ENCODE measurements at places on chromosomes 7 and 10.
A peak's percentile ranks its signal among the peaks of the same experiment; 100 is the strongest.

- no peak for DNase-seq
Measured at GRCh38 chr10:51960494-51960895, 261.1 kb upstream of the CSTF2T start.

- DNase-seq: no peak
Measured at GRCh38 chr10:62019685-62020359, 118.3 kb downstream of the ARID5B start.

GRCh38 chr7:70620333-70621055, 511.4 kb upstream of the GALNT17 start:
- DNase-seq: no peak

DNA sequence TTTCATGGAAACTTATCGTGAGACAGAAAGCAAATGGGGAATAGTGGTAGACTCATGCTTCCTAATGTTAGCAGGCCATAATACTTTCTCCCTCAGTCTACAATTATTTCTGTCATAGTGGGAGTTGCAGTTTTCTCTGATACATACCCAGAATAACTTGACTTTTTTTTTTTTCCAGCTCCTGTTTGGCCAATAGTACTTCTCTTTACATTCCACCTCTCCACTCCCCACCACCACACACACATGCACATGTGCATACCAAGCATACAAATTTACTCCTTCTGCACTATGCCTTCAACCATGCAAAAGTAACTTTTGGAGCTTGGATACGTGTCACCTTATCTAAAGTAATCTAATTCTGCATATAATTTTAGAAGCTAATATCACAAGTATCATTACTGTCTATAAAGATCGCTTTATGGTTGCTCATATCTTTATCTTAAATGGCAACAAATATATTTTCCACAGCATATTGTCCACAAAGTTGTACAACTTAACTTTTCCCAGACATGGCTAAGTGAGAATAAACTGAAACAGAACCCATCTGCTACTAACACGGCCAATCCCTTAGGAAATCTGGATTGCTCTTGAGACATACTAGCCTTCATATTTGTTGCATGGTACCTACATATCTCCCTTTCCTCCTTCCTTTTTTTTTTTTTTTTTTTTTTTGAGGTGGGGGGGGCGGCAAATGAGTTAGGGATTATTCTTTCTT, 49.0 kb downstream of the TES start:
- no peak for DNase-seq

- no peak for DNase-seq
Measured at GRCh38 chr10:94757916-94758315, 4.6 kb upstream of the CYP2C19 start.

DNA sequence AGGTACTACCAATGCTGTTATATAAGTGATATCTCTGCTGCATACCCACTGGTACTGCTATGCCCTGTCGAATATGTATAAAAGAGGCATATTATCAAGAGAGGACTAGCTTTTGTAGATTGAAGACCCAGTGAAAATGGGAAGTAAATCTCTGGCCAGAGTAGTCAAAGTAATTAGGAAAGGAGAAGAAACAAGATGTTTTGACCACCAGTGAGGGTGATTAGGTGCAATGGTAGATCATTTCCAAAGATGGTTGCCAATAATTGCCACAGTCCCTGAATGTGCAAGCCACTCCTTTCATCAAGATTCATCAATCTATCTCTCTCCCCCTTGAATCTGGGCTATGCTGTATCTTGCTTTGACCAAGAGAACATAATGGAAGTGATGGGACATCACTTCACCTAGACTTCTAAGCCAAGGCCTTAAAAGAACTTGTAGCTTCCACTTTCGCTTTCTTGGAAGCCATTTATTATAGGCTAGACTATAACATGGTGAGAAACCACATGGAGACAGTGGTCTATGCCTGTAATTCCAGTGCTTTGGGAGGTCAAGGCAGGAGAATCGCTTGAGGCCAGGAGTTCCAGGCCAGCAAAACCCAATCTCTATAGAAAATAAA, 52.6 kb upstream of the ST8SIA6 start:
- DNase-seq: no peak

- DNase-seq: no peak
Measured at GRCh38 chr7:74178632-74179031, 4.5 kb downstream of the EIF4H start.

DNA sequence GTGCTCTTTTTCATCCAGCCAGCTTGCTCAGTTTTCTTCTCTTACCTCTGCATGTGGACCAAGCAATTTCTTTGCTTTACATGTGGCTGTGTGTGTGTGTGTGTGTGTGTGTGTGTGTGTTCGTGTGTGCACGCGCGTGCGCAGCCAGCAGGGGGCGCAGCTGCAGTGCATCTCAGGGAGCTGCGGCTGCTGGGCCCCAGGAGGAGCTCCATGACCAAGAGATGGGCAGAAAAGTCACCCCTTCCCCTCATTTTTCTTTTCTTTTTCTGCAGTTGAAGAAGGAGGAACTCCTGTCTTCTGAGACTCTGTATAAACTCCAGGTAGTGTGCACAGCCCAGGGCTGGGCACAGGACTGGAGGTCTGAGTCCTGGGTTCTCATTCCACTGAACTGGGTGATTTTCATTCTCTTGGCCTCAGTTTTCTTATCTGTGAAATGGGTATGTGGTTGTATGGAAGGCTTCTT, 41.8 kb downstream of the BLNK start:
- peak; percentile 31 for DNase-seq

DNA sequence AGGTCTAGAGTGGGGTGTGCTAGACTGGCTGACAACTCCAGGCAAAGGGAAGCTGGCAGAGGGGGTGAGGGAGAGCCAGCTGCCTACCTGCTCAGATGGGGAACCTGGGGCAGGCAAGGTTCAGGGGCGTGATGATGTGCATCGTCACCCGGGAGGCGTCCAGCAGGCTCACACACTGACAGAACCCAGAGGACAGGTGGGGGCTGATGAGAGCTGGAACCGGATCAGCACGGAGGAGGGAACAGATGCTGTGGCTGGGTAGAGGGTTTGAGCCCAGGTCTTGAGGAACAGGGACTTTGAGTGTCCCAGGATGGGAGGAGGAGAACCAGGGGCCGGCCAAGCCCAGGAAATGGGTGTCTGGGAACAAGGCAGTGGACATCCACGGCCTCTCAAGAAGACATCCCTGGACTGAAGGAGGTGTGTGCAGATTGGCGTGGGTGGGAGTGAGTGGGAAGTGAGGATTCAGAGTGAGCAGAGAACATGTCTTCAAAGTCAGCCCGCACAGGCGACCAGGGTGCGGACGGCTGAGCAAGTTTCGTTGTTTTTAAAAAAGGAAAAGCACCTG, 3.9 kb downstream of the RASGEF1A start:
- no peak for DNase-seq

DNA sequence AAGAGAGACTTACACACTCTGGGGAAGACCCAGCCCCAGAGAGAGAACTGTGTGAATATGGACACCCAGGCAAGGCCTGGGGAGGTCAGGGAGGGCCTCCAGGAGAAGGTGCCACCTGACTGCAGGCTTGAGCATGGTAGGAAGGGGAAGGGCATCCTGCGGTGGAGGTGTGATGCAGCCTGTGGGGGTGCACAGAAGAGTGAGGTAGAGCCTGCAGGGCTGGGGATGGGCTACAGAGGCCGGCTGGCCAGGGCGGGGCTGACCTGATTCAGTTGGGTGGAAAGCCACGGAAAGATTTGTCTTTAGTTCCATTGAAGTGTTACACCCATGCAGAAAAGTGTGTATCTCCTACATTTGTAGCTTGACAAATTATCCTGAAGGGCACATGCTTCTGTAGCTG, 47.6 kb downstream of the ZMIZ1 start:
- DNase-seq: no peak

DNA sequence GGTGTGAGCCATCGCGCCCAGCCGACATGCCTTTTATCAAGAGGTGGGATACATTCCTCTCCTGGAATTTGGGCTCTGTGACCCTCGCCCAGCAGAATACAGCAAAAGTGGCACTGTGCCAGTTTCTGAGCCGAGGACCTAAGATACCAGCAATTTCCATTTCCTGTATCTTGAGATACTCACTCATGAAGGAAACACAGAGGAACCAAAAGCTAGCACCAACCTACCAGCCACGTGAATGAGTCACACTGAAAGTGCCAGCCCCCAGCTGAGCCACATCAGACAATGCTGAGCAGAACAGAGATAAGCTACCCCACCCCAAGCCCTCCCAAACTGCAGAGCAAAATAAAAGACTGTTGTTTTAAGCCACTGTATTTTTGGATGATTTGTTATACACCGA, 56.3 kb downstream of the CACUL1 start:
- peak; percentile 54 for DNase-seq

- DNase-seq: no peak
Measured at GRCh38 chr7:98369726-98370125, 31.2 kb downstream of the BAIAP2L1 start.

DNA sequence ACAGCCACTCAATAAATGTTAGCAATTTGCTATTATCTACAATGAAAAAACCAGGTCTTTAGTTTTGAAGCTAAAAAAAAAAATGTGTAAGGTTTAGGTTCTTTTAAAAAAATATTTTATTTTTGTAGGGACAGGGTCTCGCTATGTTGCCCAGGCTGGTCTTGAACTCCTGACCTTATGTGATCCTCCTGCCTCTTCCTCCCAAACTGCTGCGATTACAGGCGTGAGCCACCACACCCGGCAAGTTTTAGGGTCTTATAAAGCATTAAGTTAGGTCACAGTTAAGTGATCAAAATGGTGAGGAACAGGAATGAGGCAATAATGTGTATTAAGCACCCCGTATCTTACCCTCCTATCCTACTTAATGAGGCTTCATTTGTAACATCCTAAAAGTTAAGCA, 774 bp downstream of the SEM1 start:
- no peak for DNase-seq

DNA sequence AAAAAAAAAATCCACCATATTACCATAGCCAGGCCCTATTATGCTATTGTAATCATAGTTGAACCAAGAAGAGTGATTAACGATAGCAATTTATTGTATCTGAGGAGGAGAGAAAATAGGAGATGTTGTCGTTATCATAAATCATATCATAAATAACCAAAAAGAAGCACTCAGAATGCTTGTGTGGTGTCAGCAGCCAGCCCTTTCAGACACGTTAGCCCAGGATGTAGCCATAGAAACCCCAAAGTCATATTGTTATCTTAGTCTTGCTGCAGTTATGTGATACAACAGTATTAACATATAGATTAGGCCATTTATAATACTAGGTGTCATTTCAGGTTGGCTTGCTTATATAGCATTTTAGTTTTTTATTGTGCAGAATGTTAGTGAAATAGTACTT, 102.2 kb upstream of the GATA3 start:
- DNase-seq: no peak

GRCh38 chr10:113681533-113682470, 2.1 kb downstream of the CASP7 start:
- DNase-seq: no peak

- no peak for DNase-seq
Measured at GRCh38 chr7:35680403-35681013, 14.4 kb downstream of the HERPUD2 start.

DNA sequence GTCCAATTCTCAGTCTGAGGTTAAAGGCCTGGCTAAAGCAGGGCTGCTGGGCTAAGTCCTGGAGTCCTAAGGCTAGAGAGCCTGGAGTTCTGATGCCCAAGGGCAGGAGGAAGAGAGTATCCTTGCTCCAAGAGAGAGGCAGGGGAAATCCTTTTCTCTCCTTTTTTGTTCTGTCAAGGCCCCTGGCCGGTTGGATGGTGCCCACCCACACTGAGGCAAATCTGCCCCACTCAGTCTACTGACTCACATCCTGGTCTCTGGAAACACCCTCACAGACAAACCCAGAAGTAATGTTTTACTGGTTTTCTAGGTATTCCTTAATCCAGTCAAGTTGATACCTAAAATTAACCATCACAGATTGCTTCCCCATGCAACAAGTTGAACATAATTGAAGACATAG, 23.0 kb downstream of the ZNF518A start:
- DNase-seq: no peak

DNA sequence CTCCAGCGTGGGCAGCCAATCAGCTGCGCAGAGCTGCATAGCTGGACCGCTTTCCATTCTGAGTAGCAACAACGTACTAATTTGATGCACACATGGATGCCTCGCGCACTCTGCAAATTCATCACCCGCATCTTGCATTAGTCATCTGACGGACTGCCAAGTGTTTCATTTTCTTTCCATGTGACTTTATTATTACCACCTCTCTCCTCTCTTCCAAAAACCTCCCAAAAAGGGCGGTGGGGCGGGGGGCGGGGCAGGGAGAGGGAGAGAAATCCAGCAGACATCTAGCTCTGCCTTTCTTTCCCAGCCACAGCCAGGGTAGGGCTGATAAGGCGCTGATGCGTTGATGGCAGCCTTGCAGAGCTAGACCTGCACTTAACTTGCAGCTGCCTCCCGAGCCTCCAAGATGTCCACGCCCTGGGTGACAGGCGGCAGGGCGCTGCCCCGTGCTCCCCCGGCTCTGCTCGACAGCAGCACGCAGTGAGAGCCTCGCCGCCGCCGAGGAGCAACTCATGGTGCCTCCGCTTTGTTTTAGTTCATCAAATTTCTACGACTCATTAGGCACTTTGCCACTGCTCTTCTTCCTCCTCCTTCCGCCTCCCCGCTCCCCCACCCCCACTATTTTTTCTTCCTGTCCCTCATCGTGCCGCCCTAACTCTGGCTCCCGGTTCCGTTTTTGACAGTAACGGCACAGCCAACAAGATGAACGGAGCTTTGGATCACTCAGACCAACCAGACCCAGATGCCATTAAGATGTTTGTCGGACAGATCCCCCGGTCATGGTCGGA, 147.3 kb downstream of the CELF2 start:
- DNase-seq: peak; percentile 55

DNA sequence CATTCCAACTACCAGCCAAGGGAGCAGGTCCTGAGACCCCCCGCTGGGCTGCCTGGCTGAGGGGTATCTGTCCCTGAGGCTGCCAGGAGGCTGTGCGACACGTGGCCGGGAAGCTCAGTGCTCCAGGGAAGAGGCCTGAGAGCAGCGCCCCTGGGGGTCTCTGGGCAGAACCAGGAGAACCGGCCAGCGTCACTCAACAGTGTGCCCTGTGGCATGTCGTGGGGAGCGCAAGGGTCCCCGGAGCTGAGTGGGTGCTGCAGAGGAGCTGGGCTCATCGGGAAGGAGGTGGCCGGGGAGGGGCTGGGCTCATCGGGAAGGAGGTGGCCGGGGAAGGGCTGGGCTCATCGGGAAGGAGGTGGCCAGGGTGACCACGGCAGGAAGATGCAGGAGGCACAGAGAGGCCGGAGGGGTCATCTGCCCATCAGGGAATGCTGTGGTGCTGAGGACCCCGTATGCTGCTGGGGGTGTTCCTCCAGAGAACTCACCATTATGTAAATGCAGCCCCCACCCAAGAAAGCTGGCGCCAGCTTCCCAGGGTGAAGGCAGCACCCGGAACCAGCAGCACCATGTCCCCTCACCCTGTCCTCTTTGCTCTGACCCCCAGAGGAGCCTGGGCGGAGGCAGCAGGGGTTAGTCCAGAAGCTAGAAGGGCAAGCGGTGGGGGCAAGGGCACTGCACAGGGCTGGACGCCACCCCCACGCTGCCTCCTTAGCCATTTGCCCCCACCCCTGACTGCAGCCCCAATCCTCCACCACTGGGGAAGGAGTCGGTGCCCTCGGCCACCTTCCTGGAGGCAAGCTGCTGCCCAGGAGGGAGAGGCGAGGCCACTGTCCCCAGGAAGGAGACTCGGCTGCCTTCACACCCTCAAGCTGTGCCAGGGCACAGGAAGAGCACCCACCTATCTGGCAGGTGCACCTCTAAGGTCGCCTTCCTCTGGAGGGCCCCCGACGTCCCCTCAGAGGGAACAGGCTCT, 33.3 kb downstream of the CALML3 start:
- DNase-seq: no peak

All from stimulated activated CD8-positive, alpha-beta memory T cell treated with anti-CD3 and anti-CD28 coated beads, Interleukin-7, amount 100 ng/mL, for 24 hours (primary cell).